Stimulated activated CD4-positive, alpha-beta T cell treated with anti-CD3 and anti-CD28 coated beads, Interleukin-2, amount 100 ng/mL, for 4 hours (primary cell): ENCODE measurements at places on chromosomes 16 and 17.

DNA sequence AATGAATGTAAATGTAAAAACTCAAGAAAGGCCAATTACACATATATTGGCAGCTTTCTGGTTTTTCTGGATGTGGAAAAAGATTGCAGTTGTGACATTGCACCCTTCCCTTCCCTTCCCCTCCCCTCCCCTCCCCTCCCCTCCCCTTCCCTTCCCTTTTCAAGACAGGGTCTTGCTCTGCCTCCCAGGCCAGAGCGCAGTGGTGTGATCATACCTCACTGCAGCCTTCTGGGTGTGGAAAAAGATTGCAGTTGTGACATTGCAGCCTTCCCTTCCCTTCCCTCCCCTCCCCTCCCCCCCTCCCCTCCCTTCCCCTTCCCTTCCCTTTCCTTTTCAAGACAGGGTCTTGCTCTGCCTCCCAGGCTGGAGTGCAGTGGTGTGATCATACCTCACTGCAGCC is 41.7 kb downstream of the PIK3R5 start:
- no peak for DNase-seq

DNA sequence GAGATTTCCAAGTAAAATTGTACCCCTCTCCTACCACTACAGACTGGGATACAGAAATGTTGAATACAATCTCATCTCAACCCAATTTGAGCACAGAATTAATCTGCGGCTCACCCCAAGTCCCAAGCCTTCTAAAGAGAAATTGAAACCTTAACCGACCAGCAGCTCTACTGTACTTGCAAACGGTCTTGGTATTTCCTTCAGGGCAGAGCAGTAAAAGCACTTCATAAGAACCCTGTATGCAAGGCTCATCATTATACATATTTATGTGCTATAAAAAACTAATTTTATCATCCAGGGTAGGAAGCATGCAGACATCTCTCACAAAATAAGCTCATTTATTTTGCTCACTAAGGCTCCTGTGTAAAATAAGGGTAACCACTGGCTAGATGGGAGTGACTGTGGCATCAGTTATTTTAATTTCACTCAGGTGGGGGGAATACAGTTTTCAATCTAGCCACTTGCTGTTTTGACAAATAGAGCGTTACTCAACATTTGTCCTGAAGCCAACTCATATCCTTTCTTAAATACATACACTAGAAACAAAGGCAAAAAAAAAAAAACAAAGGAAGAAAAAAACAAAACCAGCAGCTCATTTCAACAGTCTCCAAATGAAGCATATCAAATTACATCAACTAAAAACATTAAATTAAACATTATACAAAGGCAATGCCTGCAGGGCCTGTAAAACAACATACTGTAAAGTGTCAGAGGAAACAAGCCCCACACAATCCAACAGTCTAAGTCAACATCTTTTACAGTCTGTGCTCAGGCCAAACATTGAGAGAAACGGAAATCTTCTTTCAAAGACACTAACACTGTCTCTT is 65.0 kb downstream of the PARN start:
- DNase-seq = no peak

- DNase-seq = no peak
Observed at GRCh38 chr16:77308163-77308561, 109.0 kb downstream of the SYCE1L start.

DNA sequence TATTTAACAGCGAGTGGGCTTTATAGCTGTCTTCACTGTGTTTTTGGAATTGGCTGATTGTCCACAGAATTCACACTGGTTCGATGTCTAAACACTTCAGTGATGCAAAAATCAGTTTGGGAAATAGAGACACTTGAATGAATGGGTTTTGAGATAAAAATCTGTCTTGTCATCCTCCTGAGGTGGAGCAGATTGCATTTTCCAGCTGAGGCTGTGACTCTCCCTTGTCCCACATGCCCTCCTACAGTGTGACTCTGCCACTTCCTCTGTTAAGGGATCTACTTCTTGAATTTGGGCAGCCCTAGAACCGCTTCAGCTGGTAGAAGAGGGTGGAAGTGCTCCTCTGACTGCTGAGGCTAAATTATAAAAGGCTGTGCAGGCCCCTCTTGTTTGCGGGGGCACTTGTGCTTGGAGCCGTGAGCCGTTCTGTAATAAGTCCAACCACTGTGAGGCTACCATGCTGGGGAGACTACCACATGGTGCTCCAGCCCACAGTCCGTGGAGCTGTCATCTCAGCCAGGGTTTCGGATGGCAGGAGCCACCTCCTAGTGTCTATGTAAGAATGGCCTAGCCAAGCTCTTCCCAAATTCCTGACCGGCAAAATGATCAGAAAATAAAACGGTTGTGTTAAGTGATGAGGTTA is 175.9 kb downstream of the SPECC1 start:
- no peak for DNase-seq

- no peak for DNase-seq
Observed at GRCh38 chr16:25155553-25156460, 44.3 kb downstream of the LCMT1 start.

DNA sequence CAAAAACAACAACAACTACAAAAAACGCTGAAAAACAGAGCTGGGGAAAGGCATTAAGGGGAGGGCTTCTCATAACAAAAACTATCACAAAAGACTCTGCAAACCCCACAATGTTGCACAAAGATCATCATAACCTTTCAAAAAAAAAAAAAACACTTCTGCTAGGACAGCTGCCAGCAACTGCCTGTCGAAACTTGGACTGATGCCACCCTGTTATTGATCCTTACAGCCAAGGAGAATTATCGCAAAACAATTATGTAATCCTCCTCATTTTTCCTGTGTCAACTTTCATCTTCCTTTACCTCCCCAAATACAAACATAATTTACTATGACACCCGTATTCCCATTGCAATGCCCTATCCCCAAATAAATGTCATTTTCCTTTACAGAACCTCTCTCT is 9.3 kb downstream of the CCDC40 start:
- no peak for DNase-seq

GRCh38 chr16:57830890-57831484 is 28.7 kb upstream of the KIFC3 start:
- DNase-seq = no peak

DNA sequence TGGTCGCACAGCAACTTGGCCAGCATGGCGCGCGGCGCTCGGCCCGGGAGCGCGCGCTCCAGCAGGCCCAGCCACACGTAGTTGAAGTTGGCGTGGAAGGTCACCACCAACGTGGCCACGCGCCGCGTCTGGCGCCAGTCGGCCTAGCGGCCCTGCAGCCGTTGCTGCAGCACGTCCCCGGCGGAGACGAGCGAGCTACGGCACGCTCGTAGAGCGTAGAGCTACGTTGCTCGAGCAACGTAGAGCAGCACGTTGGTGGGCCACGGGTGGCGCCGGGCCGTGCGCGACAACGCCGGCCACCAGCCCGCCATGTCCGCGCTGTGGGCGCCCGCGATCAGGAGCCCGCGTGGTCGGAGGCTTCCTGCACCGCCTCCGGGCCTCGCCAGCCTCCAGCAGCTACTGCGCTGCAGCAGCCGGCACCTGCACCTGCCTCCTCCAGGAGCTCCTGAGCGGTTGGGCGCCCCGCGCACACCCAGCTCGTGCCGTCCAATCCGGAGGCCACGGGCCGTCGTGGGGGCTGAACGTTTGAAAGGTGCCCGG is 13.4 kb upstream of the SULT1A1 start:
- DNase-seq = peak; percentile 55

DNA sequence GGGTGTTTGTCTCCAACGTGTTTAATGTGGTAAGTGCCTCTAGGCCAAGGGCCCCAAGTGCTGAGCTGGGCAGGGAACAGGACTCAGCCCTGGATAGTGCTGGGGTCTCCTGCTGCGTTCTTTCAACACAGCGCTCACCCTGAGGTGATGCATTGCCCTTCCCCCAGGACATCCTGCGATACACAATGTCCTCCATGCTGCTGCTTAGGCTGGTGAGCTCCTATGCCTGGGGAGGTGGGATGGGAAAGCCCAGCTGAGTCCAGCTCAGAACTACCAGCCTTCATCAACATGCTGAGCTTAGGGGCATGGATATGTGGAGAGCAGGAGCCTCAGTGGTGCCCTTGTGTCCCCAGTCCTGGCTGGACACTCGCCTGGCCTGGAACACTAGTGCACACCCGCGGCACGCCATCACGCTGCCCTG is 563 bp downstream of the ZACN start:
- DNase-seq = no peak

DNA sequence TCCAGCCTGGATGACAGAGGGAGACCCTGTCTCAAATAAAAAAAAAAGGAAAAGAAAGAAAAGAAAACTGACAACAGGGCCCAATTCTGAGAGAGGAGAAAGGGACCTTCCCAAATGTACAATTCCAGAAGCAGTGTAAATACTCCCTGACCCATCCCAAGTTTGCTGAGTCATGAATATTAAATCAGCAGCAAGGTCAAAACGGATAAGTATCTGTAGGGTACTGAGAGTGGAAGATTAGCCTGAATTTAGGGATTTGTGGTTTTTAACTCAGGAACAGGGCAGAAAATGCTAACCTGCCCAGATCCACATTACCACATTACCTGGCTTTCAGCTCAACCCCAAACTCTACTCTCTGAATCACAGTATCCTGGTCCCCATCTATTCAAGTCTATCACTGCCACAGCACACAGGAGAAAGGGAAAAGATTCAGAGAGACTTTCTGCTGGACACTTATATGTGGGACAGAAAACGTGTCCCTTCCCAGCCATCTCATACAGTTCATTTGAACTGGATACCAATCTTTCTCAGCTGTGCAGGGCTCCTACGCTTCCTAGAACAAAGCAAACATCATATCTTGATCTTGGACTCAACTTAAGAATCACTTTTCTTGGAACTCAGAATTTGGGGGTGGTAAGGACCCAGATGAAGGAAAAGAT is 2.9 kb downstream of the FXR2 start:
- DNase-seq = no peak

- no peak for DNase-seq
Observed at GRCh38 chr17:21388066-21388465, 11.9 kb downstream of the KCNJ12 start.

GRCh38 chr16:25575363-25575762 is 116.4 kb upstream of the HS3ST4 start:
- DNase-seq = no peak

GRCh38 chr17:76000016-76000754 is 470 bp upstream of the CDK3 start:
- peak; percentile 27 for DNase-seq

DNA sequence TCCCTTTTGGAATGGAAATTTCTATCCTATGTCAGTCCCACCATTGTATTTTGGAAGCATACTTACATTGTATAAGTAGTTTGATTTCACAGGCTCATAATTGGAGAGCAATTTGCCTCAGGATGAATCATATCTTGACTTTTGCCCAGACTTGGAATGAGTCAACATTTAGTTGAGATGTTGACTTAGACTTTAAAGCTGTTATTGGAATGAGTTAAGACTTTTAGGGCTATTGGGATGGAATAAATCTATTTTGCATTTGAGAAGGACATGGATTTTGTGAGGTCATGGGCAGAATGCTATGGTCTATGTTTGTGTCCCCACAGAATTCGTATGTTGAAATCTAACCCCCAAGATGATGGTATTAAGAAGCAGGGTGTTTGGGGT is 12.2 kb upstream of the ZNF594 start:
- no peak for DNase-seq

GRCh38 chr17:1487939-1488825 is 4.3 kb downstream of the MYO1C start:
- peak; percentile 51 for DNase-seq

DNA sequence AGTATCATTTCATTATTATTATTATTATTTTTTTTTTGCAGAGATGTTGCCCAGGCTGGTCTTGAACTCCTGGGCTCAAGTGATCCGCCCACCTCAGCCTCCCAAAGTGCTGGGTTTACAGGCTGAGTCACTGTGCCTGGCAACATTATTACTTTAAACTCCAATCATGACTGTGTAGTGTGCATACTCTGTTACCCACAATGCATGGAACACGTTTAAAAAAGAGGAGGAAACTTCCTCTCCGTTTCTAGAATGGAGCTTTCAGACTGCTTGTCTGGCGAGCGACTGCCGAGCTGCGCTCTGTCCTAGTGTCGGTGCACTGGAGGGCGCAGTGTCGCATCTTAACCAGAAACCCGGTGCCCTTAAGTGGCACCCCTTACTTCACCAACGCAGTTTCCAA is 22.1 kb upstream of the FASN start:
- DNase-seq = no peak

DNA sequence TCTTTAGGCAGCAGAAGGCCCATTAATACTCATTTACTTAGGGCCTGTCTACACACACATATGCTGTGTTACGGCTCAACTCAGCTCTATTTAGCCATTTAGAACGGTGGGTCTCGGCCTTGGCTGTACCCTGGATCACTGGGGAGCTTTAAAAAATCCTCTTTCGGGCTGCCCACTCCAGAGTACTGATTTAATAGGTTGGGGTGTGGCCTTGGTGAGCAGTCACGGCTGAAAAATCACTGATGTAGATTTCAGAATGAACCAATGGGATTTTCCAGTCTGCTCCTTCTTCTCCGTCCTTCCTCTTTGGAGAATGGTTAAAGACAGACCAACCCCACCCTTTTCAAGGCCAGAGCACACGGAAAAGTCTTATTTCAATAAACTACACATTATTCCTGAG is 223.5 kb downstream of the CCDC182 start:
- DNase-seq = no peak

GRCh38 chr17:78745407-78746088 is 36.5 kb downstream of the CYTH1 start:
- DNase-seq = no peak

GRCh38 chr17:21263376-21263775 is 10.2 kb upstream of the NATD1 start:
- DNase-seq = no peak

GRCh38 chr16:53899431-53899830 is 195.5 kb downstream of the FTO start:
- no peak for DNase-seq

GRCh38 chr17:59707149-59707970 is at the start of the genes PTRH2 and VMP1:
Gene PTRH2, minus strand, starts transcription at chr17:59707430. Its CDS starts 9,452 bp downstream, at chr17:59697978.
Gene VMP1, plus strand, starts transcription at chr17:59707654. Its CDS starts 23,793 bp downstream, at chr17:59731447.
- DNase-seq = peak; percentile 85

GRCh38 chr17:63190821-63191370 is 224.9 kb downstream of the TANC2 start:
- DNase-seq = no peak

- no peak for DNase-seq
Observed at GRCh38 chr16:4612977-4613635, 1.6 kb downstream of the UBALD1 start.

DNA sequence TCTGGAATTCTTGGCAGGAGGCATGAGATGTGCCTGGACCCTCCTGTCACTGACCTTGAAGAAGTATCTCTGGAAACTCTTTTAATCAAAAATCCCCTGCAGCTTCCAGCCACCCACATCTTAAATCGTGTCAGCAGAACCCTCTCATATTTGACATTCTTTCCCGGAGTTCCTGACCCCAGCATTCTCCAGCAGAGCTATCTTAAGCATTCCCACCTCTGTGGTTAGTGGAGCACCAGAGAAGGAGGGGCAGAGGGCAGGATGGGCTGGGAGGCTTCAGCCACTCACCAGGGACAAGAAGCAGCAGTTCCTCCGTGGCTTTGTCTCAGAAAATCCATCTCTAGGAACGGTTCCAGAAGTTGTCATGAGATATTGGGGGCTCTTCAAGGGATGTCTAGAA is 149.9 kb downstream of the RGS9 start:
- no peak for DNase-seq
